ENCODE measurements at places on chromosomes 13 and 19.

DNA sequence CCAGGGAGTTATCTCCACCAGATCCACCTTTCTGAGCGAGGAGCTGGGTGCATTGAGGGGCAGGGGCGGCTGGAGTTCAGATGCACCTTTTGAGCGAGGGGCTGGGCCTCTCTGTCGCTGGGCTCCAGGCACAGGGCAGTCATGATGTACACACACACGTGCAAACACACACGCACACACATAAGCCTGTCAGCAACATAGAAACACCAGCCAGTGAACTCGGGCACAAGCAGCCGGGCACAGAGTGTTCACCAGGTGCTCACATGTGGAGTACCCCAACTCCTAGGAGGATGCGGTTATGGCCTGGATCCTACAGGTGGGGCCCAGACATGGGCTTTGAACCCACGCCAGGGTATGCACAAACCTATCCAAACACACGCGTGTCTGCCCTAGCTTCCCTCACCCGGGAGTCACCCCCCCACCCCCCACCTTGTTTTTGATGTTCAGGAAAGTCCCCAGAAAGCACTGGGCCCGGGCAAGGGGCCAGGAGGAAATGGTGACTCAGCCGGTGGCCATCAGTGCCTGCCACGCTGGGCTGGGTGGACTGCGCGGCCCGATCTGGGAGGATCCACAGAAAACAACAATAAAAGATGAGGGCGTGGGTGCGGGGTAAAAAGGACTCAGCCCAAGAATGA is 13.3 kb downstream of the ARRDC2 start:
- no peak for DNase-seq

- DNase-seq = no peak
Observed at GRCh38 chr13:50119591-50119990, 104.3 kb downstream of the KCNRG start.

DNA sequence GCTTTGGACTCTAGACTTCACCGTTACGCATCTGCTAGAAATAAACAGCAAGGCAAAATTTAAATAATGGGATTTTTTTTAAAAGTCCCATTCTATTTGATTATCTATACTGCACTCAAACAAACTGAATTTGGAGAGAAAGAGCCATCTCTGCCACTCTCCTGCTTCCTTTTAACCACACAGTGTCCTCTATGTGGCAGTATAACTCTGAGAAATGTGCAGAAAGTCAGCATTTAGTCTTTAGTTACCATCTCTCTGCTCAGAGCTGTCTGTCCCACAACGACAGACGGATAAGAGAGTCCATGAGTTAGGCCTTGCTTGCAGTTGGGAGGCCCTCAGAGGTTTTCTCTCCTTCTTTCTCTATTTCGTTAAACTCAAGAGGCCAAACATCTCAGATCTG is 21.2 kb downstream of the CCNA1 start:
- DNase-seq = no peak

DNA sequence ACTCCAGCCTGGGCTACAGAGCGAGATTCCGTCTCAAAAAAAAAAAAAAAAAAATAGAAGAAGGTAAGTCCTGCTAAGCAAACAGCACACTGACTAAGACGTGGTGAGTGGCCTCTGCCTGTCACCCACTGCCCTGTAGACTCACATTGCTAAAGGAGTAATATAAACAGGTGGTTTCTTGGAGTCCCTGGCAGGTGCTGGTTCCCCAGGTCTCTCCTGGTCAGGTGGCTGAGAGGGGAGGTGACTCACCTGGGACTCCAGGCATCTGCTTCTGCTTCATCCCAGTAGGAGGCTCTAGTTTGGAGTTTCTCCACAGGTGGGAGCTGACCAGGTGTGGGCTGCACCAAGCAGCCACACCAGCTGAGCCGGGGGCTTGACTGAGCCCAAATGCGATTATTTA is at the start of gene OR10H1:
OR10H1 (minus strand) TSS at position 359 of the 400 bp plus-strand sequence. CDS start 7,627 bp downstream, outside the sequence.
- no peak for DNase-seq

GRCh38 chr13:33349288-33349985 is 63.9 kb upstream of the STARD13 start:
- no peak for DNase-seq

DNA sequence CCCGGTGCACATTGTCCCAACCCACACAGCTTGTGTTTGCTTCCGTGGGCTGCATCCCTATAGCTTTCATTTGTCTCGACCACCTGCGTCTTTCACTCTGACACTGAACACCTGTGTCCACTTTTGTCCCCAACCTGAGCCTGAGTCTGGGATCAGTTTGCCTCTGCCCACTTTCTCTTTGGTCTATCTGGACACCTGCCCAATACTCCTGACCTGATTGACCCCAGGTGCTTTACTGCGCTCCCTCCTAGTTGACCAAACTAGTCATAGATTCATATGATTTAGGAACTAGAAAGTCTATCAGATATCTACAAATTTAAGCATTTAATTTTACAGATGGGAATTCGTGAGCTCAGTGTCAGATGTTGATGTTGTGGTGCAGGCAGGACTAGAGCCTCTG is 209.9 kb downstream of the DCT start:
- DNase-seq = no peak

DNA sequence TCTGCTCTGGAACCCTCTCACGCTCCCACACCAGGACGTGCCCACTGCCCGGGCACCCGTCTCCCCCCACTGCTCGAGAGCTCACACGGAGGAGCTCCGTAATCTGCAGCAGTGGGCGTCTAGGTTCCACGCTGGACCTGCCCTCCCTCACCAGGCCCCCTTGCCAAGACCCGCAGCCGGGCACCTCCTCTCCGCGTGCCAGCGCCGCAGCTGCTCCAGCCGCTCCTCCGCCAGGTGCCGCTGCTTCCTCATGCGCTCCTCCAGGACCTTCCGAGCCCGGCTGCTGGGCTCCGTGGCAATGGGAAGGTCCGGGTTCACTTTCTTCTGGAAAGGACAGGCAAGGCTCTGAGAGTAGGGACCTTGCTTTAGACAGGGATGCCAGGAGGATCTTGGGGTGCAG is 35.0 kb upstream of the MATK start:
- DNase-seq = no peak

GRCh38 chr19:56692206-56692895 is 20.8 kb upstream of the ZNF835 start:
- DNase-seq = no peak

DNA sequence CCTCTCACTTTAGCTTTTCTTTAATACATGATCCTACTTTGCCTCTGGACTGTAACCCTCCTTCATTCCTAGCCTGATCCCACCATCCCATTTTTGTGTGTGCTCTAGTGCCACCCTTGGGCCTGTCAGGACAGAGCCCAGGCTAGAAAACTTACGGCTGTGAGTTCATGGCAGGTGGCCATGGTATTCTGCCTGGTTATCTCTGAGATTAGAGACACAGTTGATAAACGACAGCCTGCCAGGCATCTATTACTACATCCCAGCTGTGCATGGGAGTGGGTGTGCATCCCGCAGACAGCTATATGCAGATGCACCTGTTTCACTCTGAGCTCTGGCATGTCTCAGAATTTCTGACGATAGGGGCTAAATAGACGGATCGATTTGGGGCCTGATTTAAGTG is 110.9 kb downstream of the HS6ST3 start:
- no peak for DNase-seq

DNA sequence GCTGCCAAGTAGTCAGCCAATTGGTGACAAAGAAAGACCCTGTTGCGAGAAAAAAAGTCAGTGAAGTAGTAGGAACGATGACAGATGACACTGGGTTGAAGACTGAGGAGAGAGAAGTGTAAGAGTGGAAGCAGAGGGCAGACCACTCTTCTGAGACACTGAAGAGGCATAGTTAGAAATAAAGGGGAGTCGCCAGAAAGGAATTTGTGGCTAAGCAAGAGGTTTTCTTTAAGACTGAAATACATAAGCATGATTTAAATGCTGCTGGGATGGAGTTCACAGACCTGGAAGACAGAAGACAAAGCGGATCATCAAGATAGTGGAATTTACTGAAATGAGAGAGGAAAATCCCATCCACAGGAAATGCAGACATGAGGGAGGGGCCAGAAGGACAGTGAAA is 56.2 kb upstream of the USPL1 start:
- no peak for DNase-seq

- no peak for DNase-seq
Observed at GRCh38 chr13:37475966-37476365, 122.6 kb downstream of the POSTN start.

- DNase-seq = peak; percentile 45
Observed at GRCh38 chr13:25037057-25037813, 58.7 kb upstream of the PABPC3 start.

GRCh38 chr13:76398425-76398824 is 487.8 kb downstream of the KCTD12 start:
- DNase-seq = no peak

DNA sequence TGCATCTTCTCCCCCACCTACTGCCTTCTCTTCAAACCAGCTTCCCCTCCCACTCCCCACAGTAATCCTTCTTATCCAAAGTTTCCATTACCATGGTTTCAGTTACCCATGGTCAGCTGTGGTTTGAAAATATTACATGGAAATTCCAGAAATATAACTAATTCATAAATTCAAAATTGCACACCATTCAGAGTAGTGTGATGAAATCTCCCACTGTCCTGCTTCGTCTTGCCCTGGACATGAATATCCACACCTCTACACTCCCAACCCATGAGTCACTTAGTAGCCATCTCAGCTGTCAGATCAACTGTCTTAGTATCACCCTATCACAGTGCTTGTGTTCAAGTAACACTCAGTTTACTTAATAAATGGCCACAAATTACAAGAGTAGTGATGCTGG is 3.8 kb upstream of the KCTD12 start:
- no peak for DNase-seq

GRCh38 chr13:112982281-112983041 is 13.4 kb downstream of the MCF2L start:
- no peak for DNase-seq

DNA sequence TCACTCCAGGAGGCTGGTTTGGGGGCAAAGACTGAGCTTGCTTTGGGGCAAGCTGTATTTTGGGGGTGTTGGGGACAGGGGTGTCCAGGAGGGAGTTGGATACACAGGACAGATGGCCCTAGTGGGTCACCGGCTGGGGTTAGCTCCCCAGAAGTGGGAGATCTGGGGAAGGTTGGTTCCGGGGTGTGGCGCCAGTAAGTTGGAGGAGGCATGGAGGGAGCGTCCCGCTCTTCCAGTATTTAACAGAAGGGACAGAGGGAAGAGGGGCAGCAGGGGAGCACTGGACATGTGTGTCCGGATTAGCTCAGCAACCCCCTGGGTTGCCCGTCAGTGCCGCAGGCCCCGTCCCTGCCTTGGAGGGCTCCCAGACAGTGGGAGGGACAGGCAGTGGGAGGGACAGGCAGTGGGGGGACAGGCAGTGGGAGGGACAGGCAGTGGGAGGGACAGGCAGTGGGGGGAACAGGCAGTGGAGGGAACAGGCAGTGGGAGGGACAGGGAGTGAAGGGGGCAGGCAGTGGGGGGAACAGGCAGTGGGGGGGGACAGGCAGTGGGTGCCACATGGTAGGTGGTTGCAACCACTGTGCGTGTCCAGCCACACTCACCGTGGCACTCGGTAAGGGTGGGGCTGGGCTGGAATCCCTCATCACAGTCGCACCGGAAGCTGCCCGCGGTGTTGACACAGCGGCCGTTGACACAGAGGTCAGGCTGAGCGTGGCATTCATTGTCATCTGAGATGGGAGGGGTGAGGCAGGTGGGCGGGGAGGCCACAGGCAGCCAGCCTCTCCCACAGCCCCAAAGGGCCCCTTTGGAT is 33.2 kb downstream of the CCL25 start:
- no peak for DNase-seq

- no peak for DNase-seq
Observed at GRCh38 chr13:35531526-35531925, 55.0 kb upstream of the MAB21L1 start.

- DNase-seq = no peak
Observed at GRCh38 chr13:40161931-40162330, 504.5 kb downstream of the FOXO1 start.

- DNase-seq = no peak
Observed at GRCh38 chr13:114152831-114153371, 20.5 kb upstream of the RASA3 start.

DNA sequence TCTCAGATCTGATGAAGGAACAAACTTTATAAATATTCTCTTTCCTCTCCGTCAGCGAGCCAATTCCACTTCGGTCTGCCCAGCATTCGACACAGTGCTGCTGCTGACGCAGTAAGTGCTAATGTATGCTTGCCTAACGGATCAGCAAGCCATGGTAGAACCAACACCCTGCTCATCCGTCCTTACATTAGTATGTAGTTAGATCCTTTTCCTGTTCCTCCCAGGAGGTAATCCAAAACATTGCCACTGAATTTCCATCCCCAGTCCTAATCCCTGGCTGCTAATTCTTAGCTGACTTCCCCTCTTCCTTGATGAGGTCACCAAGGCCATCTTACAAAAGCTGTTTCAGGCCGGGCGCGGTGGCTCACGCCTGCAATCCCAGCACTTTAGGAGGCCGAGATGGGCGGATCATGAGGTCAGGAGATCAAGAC is 88.0 kb downstream of the STARD13 start:
- no peak for DNase-seq

DNA sequence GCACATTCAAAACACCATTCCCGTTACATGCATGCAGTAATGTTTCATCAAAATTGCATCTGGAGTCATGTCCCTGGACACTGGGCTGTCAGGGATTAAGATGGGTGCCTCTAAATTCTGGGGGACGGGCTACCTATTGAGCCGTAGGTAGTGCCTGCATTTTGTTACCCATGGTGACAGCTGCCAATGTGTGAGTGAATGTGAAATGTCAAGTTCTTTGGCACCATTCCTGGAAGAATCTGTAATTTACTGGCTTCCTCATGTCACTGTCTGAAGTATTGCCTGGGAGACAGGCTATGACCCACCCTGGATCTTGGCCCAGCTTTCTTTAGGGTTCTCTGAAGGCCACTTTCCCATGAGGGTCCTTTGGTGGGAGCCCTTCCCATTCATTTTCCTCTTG is 266.1 kb downstream of the TSHZ3 start:
- no peak for DNase-seq

- no peak for DNase-seq
Observed at GRCh38 chr13:42820451-42820850, 39.1 kb downstream of the FAM216B start.

DNA sequence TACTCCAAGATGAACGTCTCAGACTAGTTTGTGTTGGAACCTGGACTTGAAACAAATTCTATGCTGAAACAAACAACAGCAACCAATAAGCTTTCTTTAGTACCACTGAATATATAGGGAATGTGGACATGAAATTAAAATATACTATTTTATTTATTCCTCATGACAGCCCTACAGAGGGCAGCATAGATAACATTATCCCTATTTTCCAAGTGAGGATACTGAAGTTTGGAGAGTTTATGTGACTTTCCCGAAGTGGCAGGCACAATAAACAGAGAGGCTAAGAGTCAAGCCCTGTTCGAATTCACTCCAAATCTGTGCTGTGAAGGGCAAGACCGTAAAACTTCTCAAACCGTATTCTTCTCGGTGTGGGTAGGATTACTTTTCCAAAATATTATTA is 509.9 kb upstream of the GPC6 start:
- DNase-seq = no peak

GRCh38 chr13:51826606-51827005 is 18.4 kb downstream of the TMEM272 start:
- DNase-seq = no peak

Measured in memory B cell (primary cell).